ENCODE measurements at places on chromosomes 4 and X. TPM values are rescaled to one million over a fixed set of nuclear protein-coding genes. Genes with fewer than 3 reads are reported as not detected.

GABRB1 gene
- total RNA-seq = not detected

DNA sequence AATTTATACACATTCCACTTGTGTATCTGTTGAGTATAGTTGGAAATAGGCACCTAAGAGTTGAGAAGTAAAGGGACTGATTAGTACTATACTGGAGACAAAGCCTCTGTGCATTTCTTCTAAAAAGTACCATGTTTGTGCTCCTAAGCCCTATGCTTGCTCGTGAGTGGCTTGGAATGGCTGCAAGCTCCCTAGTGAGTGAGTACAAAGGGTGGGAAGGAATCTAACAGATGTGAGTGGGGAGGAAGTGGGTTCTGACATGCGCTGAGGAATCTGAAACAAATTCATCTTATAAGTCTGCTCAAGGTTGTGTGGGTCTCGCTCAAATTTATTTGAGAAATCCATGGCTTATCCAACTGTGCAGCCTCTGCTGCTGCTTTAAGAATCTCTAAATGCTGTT lies 13.3 kb downstream of the SPCS3 start:
- H3K36me3 ChIP-seq = peaks cover 7% of the 10 kb centered on the region
- no peak overlapping the region for H3K4me3 ChIP-seq
- no peak for DNase-seq
- no peaks in the 10 kb centered on the region for H3K27me3 ChIP-seq

RHOXF2 gene
- not detected for total RNA-seq

GRCh38 chr4:159600061-159600460 lies 497.2 kb downstream of the RAPGEF2 start:
- no peak for DNase-seq
- H3K27ac ChIP-seq = no peak overlapping the region
- H3K4me1 ChIP-seq = no peaks in the 10 kb centered on the region
- H3K36me3 ChIP-seq = no peaks in the 10 kb centered on the region
- no peaks in the 10 kb centered on the region for H3K27me3 ChIP-seq

DNA sequence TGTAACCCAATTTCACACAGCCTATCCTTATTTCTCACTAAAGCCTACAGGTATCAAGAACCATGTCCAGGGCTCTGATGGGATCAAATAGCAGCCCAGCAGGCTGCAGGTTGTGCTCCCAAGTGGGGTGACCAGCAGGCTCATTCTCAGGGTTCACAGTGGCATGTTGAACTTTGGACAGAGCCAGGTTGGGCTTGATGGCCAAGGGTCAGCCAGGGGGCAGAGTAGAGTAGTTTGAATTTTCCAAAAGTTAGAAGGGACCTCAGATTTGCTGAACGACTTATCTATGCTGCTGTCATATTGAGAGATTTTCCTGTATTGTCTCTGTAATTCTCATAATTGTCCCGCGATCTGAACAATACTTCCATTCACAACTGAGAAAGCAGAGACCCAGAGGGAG lies 310.8 kb upstream of the BOD1L1 start:
- no peaks in the 10 kb centered on the region for H3K36me3 ChIP-seq
- no peaks in the 10 kb centered on the region for H3K27me3 ChIP-seq
- no peak overlapping the region for H3K4me3 ChIP-seq
- peaks cover 3% of the 10 kb centered on the region for H3K4me1 ChIP-seq
- no peak for DNase-seq
- H3K27ac ChIP-seq = no peak overlapping the region

DNA sequence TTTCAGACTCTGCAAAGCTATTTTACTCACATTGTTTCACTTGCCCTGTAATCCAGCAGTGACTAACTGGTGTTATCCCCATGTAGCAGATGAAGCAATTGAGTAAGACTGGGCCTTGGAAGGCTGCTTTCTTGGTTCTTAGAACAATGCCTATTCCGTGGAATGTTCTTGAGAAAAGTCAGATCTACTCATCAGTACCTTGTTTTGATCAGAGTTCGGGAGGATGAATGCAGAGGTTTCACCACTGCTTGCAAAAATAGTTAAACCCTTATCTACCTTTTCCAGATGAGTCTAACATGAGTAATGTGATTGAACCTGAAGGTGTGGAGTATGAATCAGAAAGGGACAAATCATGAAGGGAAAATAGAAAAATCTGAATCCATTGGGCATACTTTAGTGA lies 1.8 kb downstream of the MAOB start:
- H3K27ac ChIP-seq = no peak overlapping the region
- peaks cover 45% of the 10 kb centered on the region for H3K27me3 ChIP-seq
- H3K36me3 ChIP-seq = no peaks in the 10 kb centered on the region
- H3K4me1 ChIP-seq = no peaks in the 10 kb centered on the region
- no peak for DNase-seq
- H3K4me3 ChIP-seq = no peak overlapping the region

MGAT4D gene
- not detected for total RNA-seq

DNA sequence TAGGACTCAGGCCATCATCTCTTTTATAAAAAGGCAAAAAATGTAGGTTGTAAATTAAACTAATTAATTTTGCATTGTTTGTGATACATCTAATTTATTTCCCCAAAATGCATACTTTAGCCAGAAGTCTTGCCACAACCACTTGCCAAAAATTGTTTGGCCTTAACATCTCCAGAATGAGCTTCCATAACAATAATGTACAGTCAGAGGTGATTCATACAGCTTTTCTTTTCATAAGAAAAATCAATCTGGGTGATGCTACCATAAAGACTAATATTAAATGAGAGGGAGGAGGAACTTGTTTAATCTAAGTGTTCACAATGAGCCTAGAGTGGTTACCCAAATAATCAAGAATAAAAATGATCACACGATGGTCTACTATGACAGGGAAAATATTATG lies 59.3 kb downstream of the AMMECR1 start:
- peaks cover 9% of the 10 kb centered on the region for H3K4me1 ChIP-seq
- DNase-seq = no peak
- H3K36me3 ChIP-seq = no peaks in the 10 kb centered on the region
- H3K4me3 ChIP-seq = no peak overlapping the region
- H3K27ac ChIP-seq = no peak overlapping the region
- no peaks in the 10 kb centered on the region for H3K27me3 ChIP-seq

RBM41 gene
- total RNA-seq = 22.5 TPM

- no peaks in the 10 kb centered on the region for H3K36me3 ChIP-seq
- H3K4me1 ChIP-seq = no peaks in the 10 kb centered on the region
- no peak overlapping the region for H3K27ac ChIP-seq
- H3K4me3 ChIP-seq = no peak overlapping the region
- no peaks in the 10 kb centered on the region for H3K27me3 ChIP-seq
These were observed 14.9 kb upstream of the NXF3 start for GRCh38 chrX:103107836-103108235.

MAGEA12 gene
- total RNA-seq = not detected

C4orf51 gene
- total RNA-seq = not detected

GRCh38 chr4:98586962-98587354 lies 71.5 kb downstream of the TSPAN5 start:
- no peak overlapping the region for H3K27ac ChIP-seq
- no peaks in the 10 kb centered on the region for H3K27me3 ChIP-seq
- no peaks in the 10 kb centered on the region for H3K36me3 ChIP-seq
- peaks cover 7% of the 10 kb centered on the region for H3K4me1 ChIP-seq

GRCh38 chrX:118632862-118633261 lies 94.5 kb upstream of the IL13RA1 start:
- no peak for DNase-seq
- H3K4me3 ChIP-seq = no peak overlapping the region
- H3K4me1 ChIP-seq = no peaks in the 10 kb centered on the region
- H3K27me3 ChIP-seq = no peaks in the 10 kb centered on the region
- peaks cover 27% of the 10 kb centered on the region for H3K36me3 ChIP-seq

DNA sequence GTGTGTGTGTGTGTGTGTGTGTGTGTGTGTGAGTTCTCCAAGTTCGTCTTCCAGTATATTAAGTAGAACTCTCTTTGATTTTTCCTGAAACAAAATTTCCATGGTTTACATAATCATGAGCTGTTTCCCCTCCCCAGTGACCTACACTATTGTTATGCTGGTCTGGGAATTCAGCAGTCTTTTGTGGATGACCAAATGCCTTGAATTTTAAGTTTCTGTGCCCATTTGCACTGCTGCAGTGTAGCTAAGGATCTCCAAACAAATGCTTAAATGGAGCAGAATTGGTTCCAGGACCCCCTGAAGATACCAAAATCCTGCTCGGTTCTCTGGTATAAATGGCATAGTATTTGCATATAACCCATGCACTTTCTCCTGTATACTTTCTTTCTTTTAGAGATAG lies 77.2 kb upstream of the SLC34A2 start:
- H3K27ac ChIP-seq = no peak overlapping the region
- H3K36me3 ChIP-seq = no peaks in the 10 kb centered on the region
- no peak overlapping the region for H3K4me3 ChIP-seq
- no peak for DNase-seq

MSX1 gene
- total RNA-seq = 50.3 TPM

- DNase-seq = no peak
- no peaks in the 10 kb centered on the region for H3K4me1 ChIP-seq
- H3K4me3 ChIP-seq = no peak overlapping the region
- peaks cover 3% of the 10 kb centered on the region for H3K27me3 ChIP-seq
- H3K27ac ChIP-seq = no peak overlapping the region
- H3K36me3 ChIP-seq = no peaks in the 10 kb centered on the region
These were observed 100.1 kb upstream of the VCX3B start for GRCh38 chrX:8364369-8365141.

DNA sequence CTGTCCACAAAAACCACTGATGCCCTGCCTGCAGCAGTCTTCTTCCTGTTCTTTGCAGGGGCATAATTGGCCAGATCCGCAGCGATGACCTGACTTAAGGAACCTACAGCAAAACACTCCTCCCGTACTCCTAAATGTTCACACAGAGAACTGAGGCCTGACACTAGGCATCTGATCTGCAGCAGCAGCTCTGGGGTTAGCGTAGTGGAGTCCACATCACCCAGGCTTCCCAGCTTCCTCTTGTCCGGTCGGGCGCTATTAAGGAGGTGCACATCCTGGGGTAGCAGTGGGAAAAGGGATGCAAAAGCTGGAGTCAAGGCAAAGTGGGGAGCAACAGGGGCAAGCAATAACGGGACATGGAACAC lies 758 bp downstream of the SCFD2 start:
- H3K27me3 ChIP-seq = peaks cover 29% of the 10 kb centered on the region
- no peaks in the 10 kb centered on the region for H3K36me3 ChIP-seq
- H3K4me1 ChIP-seq = peaks cover 30% of the 10 kb centered on the region
- H3K4me3 ChIP-seq = peak overlapping the region; percentile 90
- DNase-seq = no peak

- no peak for DNase-seq
- no peaks in the 10 kb centered on the region for H3K36me3 ChIP-seq
- no peak overlapping the region for H3K27ac ChIP-seq
- H3K4me1 ChIP-seq = no peaks in the 10 kb centered on the region
- no peak overlapping the region for H3K4me3 ChIP-seq
- no peaks in the 10 kb centered on the region for H3K27me3 ChIP-seq
These were observed 204.2 kb downstream of the PABPC4L start for GRCh38 chr4:133997436-133997835.

RHOXF1 gene
- 0.52 TPM for total RNA-seq

DNA sequence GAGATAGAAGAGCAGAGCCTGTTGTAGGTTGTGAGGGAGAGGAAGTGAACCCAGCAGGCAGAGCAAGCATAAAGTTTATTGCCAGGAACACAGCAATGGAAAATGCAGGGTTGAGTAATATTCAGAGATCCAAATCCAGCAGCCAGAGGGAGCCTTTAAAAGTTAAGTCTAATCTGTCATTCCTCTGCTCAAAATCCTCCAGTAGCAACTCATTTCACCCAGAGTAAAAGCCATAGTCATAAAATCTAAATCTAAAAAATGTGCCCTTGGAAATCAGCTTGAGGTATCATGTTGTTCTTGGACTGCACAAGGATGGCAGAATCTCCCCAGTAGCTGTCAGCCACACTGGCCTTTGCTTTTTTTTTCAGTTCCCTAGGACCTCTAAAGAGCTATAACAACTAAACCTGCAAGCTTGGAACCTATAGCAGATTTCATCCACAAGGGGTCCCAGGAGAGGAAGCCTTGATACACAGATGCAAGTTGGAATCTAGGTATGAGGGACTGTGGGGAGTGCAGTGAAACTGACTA lies 62.9 kb upstream of the FRAS1 start:
- no peaks in the 10 kb centered on the region for H3K36me3 ChIP-seq
- peaks cover 3% of the 10 kb centered on the region for H3K27me3 ChIP-seq
- H3K27ac ChIP-seq = no peak overlapping the region
- H3K4me3 ChIP-seq = no peak overlapping the region

OTC gene
- total RNA-seq = not detected

NMU gene
- total RNA-seq = 1.9 TPM

DNA sequence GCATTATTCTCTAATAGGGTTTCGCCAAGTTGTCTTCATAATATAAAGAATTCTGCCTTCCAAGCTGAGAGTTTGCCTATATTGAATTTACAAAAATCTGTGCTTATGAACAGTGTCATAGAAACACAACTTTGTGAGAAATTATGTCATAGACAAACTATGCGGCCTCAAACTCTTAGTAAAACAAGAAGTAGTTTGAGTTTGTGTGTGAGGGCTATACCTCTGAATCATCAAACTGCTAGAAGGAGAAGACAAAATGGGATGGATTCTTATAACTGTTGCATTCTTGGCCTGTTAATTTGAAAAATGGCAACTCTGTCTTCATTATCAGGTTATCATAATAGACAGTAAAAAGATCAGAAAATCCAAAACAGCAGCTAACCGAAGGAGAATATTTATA lies 46.1 kb upstream of the NAP1L5 start:
- peaks cover 7% of the 10 kb centered on the region for H3K4me1 ChIP-seq
- no peak for DNase-seq
- peaks cover 72% of the 10 kb centered on the region for H3K36me3 ChIP-seq
- H3K27me3 ChIP-seq = no peaks in the 10 kb centered on the region
- no peak overlapping the region for H3K27ac ChIP-seq

CNKSR2 gene
- 11.2 TPM for total RNA-seq

GRCh38 chrX:38664285-38664684 lies 102.9 kb downstream of the TSPAN7 start:
- H3K4me1 ChIP-seq = no peaks in the 10 kb centered on the region
- no peak overlapping the region for H3K27ac ChIP-seq
- no peak for DNase-seq
- H3K27me3 ChIP-seq = peaks cover 7% of the 10 kb centered on the region
- no peaks in the 10 kb centered on the region for H3K36me3 ChIP-seq

CYSLTR1 gene
- total RNA-seq = 0.68 TPM

DNA sequence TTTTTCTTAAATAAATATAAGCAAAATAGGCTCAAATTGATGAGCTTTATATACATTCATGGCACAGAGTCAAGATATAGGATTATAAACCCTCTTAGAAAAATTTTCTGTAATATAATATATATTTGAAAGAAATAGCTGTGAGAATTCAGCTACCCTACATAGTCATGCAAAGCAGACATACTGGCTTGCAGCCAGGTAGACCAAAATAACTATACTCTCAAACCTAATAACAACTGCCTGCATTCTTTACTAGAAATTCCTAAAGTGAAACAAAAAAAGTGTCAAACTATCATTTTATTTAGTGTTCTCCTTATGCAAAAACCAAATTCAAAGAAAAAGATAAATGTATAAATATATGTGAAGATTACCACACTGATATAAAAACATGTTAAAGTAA lies 1390.2 kb downstream of the C4orf33 start:
- DNase-seq = no peak
- no peak overlapping the region for H3K4me3 ChIP-seq
- no peaks in the 10 kb centered on the region for H3K36me3 ChIP-seq
- H3K4me1 ChIP-seq = no peaks in the 10 kb centered on the region
- no peak overlapping the region for H3K27ac ChIP-seq
